ENCODE measurements at places on chromosomes 6 and 20. TPM values are rescaled to one million over a fixed set of nuclear protein-coding genes. Genes with fewer than 3 reads are reported as not detected.

DNA sequence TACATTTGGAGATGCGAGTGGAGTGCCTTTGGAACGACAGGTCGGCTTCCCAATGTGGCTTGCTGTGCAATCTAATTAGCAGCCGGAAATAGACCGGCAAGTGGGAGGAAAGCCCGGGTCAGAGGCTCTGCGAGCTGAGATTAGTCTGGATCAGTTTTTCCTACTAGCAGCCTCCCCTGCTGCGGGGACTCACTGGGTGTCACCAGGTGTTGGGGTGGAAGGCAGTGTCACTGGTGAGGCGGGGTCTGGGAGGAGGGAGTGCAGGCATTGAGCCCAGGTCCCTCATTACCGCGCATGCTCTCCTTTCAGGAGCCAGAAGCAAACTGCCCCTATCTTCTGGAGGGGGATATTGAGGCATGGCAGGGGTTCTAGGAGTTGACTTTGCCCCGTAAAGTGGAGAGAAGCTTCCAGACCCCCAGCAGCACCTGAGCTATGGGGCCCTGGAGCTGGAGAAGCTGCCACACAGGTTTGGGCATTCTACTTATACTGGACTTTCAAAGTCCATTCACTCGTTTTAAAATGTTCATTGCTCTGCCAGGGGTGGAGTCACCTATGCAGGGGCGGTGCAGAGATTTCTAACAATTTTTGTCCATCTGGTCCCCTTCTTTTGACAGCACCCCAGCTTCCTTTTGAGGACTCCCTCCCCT, 11.0 kb downstream of the SULF2 start:
- no peaks in the 10 kb centered on the region for H3K36me3 ChIP-seq
- no peak overlapping the region for H3K4me3 ChIP-seq
- peak; percentile 65 for DNase-seq
- H3K27ac ChIP-seq: no peak overlapping the region
- peaks cover 13% of the 10 kb centered on the region for H3K4me1 ChIP-seq

- peaks cover 9% of the 10 kb centered on the region for H3K4me1 ChIP-seq
- no peak overlapping the region for H3K27ac ChIP-seq
- H3K27me3 ChIP-seq: no peaks in the 10 kb centered on the region
- H3K4me3 ChIP-seq: no peak overlapping the region
- H3K36me3 ChIP-seq: no peaks in the 10 kb centered on the region
- DNase-seq: no peak
Observed at GRCh38 chr6:162852840-162853577, 125.2 kb downstream of the PACRG start.

DNA sequence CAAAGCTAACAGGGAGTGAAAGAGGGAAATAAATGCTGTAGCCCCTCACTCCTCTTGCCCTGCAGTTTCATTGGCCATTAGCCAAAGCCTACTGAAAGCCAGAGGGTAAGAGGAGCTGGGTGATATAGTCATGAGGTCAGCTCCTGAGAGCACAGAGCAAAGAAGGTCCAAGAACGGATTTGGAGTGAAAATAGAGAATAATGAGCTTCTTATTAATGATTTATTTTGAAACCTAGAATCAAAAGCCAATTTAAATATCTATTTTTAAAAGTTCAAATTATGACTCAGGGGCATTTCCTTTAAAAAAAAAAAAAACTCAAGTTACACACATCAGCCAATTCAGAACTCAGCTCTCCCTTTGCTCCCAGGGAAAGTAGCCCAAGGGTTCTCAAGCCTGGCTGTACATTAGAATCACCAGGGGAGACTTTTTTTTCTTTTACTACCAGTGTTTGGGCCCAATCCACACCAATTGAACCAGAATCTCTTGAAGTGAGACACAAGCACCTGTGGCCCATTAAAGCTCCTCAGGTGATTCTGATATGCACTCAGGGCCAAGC, 79.1 kb downstream of the SNAP25 start:
- H3K36me3 ChIP-seq: no peaks in the 10 kb centered on the region
- no peak overlapping the region for H3K27ac ChIP-seq
- H3K4me3 ChIP-seq: no peak overlapping the region
- no peaks in the 10 kb centered on the region for H3K27me3 ChIP-seq

DNA sequence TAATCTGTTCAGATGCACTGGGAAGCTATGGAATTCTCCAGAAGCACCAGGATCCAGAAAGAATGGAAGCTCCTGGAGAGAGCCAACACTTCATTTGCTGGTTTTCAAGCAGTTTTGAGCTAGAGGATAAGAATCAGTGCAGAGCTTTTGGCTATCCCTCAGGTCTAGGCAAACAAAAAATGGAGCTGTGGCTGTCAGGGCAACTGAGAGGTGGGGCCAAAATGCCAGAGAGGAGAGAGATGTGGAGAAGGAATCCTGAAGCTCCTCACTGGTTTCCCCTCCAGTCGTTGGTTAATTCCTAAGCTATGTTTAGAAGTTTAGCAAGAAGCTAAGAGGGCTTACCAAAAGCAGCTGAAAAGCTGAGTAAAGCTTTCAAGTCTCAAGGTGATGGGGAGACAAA, 294.2 kb upstream of the JARID2 start:
- H3K27ac ChIP-seq: no peak overlapping the region
- no peaks in the 10 kb centered on the region for H3K27me3 ChIP-seq
- no peaks in the 10 kb centered on the region for H3K4me1 ChIP-seq
- no peak overlapping the region for H3K4me3 ChIP-seq
- no peaks in the 10 kb centered on the region for H3K36me3 ChIP-seq
- no peak for DNase-seq

DNA sequence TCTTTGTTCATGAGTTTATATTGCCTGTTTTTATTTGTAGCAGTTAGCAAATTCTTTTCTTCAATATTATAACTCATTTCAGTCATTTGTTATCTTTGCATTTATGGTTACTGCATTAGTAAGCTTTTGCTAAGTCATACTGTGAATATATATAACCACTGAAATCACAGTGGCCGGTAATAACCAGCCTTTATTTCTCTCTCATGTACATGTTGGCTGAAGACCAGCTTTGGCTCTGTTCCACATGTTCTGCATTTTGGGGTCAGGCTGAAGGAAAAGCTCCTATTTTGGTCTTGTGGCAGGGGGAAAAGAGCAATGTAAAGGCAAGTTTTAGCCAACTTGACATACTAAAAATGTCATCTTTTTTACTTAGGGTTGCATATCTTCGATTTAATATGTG, 276.3 kb downstream of the BCKDHB start:
- H3K27ac ChIP-seq: no peak overlapping the region
- H3K27me3 ChIP-seq: no peaks in the 10 kb centered on the region
- no peak for DNase-seq
- no peaks in the 10 kb centered on the region for H3K4me1 ChIP-seq

The SASH1 gene
- 19.2 TPM for total RNA-seq

The RNF8 gene
- total RNA-seq: 28.5 TPM

The EDN3 gene
- not detected for total RNA-seq

The SLC32A1 gene
- total RNA-seq: not detected

The HTR1B gene
- total RNA-seq: not detected
